ENCODE measurements at places on chromosomes 2 and 18. TPM values are rescaled to one million over a fixed set of nuclear protein-coding genes. Genes with fewer than 3 reads are reported as not detected.

The QPCT gene
- total RNA-seq, result 4.2 TPM

The CELF4 gene
- total RNA-seq, result 1.8 TPM

GRCh38 chr2:38017836-38018235, 58.1 kb downstream of the CYP1B1 start:
- no peak for DNase-seq

- no peak for DNase-seq
Measured at GRCh38 chr2:9663008-9663879, 32.4 kb upstream of the YWHAQ start.

DNA sequence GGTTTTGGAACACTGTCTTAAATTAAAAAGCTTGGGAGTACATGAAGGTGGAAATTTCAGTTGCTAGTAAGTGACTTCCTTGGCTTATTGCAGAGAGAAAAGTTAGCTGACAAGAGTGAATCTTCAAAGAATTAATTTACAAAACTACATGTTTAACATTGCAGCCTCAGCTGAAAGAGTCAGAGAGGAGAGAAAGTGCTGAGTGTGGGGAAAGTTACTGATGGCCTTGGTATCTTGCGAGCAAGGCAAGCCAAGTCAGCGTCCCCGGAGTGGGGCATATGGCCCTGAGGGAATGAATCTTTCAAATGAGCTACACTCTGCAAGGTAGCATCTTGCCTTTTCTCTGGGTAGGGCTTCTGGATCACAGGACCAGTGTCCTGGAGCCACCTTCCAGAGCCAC, 131.3 kb downstream of the LPIN1 start:
- no peak for DNase-seq

GRCh38 chr18:48868468-48869466, 82.0 kb downstream of the SMAD7 start:
- peak; percentile 26 for DNase-seq
